H9 (cell line): ENCODE measurements at places on chromosomes 13 and 19. TPM values are rescaled to one million over a fixed set of nuclear protein-coding genes. Genes with fewer than 3 reads are reported as not detected.

DNA sequence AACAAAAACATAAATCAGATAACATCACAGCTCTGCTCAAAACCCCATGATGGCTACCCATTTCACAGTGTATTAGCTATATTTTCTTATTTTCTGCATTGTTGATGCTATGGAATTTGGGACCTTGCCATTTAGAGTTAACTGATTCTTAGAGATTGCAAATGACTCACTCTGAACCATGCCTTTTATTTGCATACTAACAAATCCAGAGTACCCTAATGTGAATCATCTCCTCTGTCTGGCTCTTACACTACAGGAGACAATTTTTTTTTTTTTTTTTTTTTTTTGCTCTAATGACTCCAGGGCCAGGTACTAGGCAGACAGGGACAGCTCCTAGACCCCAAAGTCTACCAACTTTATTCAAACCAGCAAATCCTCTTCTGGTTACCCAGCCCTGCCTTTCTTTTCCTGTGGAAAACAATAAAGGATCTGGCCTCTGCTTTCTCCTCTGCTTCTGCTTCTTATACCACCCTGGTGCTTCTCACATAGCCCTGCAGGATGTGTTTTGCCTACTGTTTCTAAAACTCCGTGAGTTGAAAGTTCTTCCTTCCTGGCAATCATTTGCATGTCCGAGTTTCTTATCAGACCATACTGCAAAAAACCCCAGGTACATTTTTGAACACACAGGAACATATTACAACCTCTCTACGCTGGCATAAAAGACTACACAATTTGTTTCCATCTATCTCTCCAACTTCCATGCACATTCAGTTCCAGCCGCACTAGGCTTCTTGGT, 10.6 kb upstream of the ZNF460 start:
- no peaks in the 10 kb centered on the region; the same call in 1 of the 3 replicates for H3K36me3 ChIP-seq
- H3K4me3 ChIP-seq: no peak overlapping the region
- no peaks in the 10 kb centered on the region for H3K4me1 ChIP-seq
- H3K27me3 ChIP-seq: no peaks in the 10 kb centered on the region
- no peak overlapping the region for H3K27ac ChIP-seq
- DNase-seq: no peak

GRCh38 chr13:42997381-42997780, 5.3 kb upstream of the EPSTI1 start:
- no peaks in the 10 kb centered on the region for H3K4me1 ChIP-seq
- no peaks in the 10 kb centered on the region; the same call in 1 of the 2 replicates for H3K27me3 ChIP-seq
- H3K4me3 ChIP-seq: no peak overlapping the region
- no peak for DNase-seq
- H3K27ac ChIP-seq: no peak overlapping the region

DNA sequence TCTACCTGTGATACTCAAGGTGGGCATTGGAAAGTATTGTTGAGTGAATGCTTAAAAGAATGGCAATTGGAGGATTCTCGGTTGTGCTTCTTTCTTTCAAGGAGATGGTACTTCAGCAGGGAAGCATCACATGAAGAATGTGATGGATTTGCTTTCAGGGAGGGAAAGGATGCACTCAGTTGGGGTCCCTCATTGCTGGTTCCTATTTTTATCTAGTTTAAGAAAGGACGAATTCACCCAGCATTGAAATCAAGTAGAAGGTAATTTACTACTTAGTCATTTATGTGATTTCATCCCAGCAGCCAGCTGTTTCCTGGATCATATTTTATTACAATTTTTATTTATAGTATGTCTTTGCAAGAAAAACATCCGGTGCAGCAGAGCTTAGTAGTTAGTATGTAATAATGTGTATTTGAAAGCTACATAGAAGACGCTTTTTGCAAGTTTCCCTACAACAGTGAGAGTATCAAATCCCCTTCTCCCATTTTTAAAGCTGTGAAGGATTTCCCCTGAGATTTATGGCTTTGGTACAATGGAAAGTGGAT, 417.9 kb downstream of the GPC5 start:
- no peak overlapping the region for H3K4me3 ChIP-seq
- no peaks in the 10 kb centered on the region for H3K36me3 ChIP-seq
- no peak for DNase-seq
- H3K27me3 ChIP-seq: no peaks in the 10 kb centered on the region
- H3K27ac ChIP-seq: no peak overlapping the region

GRCh38 chr13:43785650-43786471, 911 bp downstream of the ENOX1 start:
- H3K27ac ChIP-seq: no peak overlapping the region
- peaks cover 6% of the 10 kb centered on the region; the same call in 1 of the 2 replicates for H3K27me3 ChIP-seq
- H3K36me3 ChIP-seq: no peaks in the 10 kb centered on the region

- no peak for DNase-seq
- H3K27ac ChIP-seq: no peak overlapping the region
- no peak overlapping the region for H3K4me3 ChIP-seq
- peaks cover 5% of the 10 kb centered on the region for H3K36me3 ChIP-seq
Measured at GRCh38 chr19:43723588-43723987, 7.7 kb downstream of the IRGC start.

DNA sequence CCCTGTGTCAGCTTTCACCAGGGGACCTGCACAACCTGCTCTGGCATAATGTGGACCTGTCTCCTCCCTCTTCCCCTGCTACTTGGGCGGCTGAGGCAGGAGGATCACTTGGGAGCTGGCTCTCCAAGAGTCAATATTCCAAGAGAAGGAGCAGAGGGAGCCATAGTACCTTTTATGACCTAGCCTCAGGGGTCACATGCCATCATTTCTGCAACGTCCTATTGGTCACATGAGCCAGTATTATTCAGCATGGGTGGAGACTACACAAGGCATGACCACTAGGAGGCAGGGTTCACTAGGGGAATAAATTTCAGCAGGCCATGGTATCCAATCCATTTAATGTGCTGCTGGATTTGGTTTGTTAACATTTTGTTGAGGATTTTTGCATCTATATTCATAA, 12.0 kb upstream of the SHFL start:
- no peaks in the 10 kb centered on the region for H3K36me3 ChIP-seq
- H3K4me3 ChIP-seq: no peak overlapping the region
- H3K27me3 ChIP-seq: no peaks in the 10 kb centered on the region; the same call in 1 of the 2 replicates
- H3K4me1 ChIP-seq: no peaks in the 10 kb centered on the region; the same call in 1 of the 2 replicates
- DNase-seq: no peak

GRCh38 chr19:53102206-53102755, 941 bp downstream of the ZNF160 start:
- H3K27me3 ChIP-seq: no peaks in the 10 kb centered on the region
- no peak for DNase-seq
- peak overlapping the region; percentile 87 for H3K4me3 ChIP-seq
- no peak overlapping the region for H3K27ac ChIP-seq
- H3K36me3 ChIP-seq: peaks cover 23% of the 10 kb centered on the region

DNA sequence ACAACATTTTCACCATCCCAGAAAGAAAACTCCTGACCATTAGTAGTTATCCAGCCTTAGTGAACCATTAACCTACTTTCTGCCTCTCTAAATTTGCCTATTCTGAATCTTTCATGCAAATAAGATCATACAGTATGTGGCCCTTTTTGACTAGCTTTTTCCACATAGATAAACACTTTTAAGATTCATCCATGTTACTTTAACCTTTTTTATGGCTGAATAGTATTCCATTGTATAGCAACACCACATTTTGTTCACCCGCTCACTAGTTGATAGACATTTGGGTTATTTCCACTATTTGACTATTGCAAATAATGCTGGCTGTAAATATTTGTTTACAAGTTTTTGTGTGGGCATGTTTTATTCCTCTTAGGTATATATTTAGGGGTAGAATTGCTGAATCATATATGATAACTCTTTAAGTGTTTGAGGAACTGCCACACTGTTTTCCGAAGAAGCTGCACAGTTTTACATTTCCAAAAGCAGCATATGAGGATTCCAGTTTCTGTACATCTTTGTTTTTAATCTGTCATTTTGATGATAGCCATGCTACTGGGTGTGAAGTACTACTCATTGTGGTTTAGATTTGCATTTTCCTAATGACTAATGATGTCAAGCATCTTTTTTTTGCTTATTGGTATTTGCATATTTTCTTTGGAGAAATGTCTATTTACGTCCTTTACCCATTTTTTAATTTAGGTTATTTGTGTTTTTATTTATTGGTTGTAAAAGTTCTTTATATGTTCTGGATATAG, 17.1 kb downstream of the COG6 start:
- H3K27me3 ChIP-seq: no peaks in the 10 kb centered on the region
- H3K4me1 ChIP-seq: no peaks in the 10 kb centered on the region
- H3K4me3 ChIP-seq: no peak overlapping the region
- DNase-seq: no peak
- peaks cover 4% of the 10 kb centered on the region; the same call in 1 of the 2 replicates for H3K36me3 ChIP-seq
- no peak overlapping the region for H3K27ac ChIP-seq

- H3K27ac ChIP-seq: no peak overlapping the region
- H3K4me3 ChIP-seq: no peak overlapping the region
- no peaks in the 10 kb centered on the region for H3K4me1 ChIP-seq
- H3K36me3 ChIP-seq: peaks cover 30% of the 10 kb centered on the region; the same call in 1 of the 2 replicates
- H3K27me3 ChIP-seq: no peaks in the 10 kb centered on the region; the same call in 1 of the 2 replicates
Measured at GRCh38 chr19:23470873-23471545, 75.7 kb upstream of the ZNF91 start.

DNA sequence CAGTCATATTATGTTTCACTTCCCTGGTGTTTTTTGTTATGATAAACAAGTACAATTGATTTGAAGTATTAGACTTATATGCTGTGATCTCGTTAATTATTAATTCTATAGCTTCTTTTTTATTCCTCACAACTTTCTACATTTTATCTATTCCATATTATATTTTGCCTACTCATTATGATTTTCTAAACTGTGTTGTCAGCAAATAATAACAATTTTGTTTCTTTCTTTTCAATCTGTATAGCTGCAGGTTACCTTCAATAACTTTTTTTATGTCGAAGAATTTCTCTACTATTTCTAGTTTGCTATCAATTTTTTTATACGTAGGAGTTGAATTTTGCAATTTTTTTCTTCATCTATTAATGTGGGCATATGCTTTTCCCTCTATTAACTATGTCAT, 304.4 kb downstream of the PCDH17 start:
- no peaks in the 10 kb centered on the region for H3K27me3 ChIP-seq
- no peak for DNase-seq
- H3K36me3 ChIP-seq: no peaks in the 10 kb centered on the region
- H3K4me1 ChIP-seq: no peaks in the 10 kb centered on the region
- no peak overlapping the region for H3K27ac ChIP-seq
- no peak overlapping the region for H3K4me3 ChIP-seq

Gene GPR180
- 5.1 and 5.5 TPM in 2 replicates for total RNA-seq

Gene NFIC
- 5.6 and 8.0 TPM in 2 replicates for total RNA-seq

Gene CHMP2A
- 105 and 109 TPM in 2 replicates for total RNA-seq

Gene B3GNT8
- total RNA-seq: 0.86 and 0.96 TPM in 2 replicates

Gene KCNJ14
- total RNA-seq: 1.1 and 1.2 TPM in 2 replicates
